ELF-1 (cell line): ENCODE measurements at places on chromosomes 11 and 22.

- no peak for DNase-seq
These were observed 84.4 kb downstream of the PRR5L start for GRCh38 chr11:36380296-36381014.

DNA sequence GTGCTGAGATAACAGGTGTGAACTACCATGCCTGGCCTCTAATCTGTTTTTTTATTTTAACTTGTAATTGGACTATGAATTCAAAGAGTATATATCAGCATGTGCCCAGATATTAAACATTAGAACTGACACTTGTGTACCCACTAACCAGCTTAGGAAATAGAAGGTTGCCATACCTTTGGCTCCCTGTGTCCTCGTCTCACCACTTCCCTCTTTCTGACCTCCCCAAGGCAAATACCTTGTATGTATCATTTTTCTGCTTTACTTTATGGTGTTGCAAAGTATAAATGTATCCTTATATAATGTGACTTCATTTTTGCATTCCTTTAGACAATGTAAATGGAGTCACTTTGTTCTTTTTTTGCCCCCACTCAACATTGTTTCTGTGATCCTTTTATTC lies 9.1 kb downstream of the PPP6R3 start:
- no peak for DNase-seq

- no peak for DNase-seq
These were observed 31.5 kb downstream of the FAM168A start for GRCh38 chr11:73566422-73566821.

- no peak for DNase-seq
These were observed 81.9 kb upstream of the RCN1 start for GRCh38 chr11:32008880-32009551.

DNA sequence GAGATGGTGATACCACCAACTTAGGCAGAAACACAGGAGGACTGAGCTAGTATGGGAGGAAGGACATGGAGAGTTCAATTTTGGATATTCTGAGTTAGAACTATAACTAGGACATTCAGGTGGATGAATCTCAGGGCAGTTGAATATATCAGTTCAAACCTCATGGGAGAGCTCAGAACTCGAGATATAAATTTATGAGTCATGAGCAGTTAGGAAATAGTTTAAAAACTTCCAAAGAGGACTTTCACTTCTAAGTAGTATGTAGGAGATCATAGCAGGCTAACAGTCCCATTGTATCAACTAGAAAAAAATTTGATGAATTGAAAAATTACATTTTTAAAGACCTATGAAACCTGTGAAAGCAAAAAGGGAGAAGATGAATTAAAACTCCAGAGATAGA lies 436.2 kb upstream of the LARGE1 start:
- no peak for DNase-seq

GRCh38 chr11:36328966-36329673 lies 33.0 kb downstream of the PRR5L start:
- DNase-seq, result no peak

DNA sequence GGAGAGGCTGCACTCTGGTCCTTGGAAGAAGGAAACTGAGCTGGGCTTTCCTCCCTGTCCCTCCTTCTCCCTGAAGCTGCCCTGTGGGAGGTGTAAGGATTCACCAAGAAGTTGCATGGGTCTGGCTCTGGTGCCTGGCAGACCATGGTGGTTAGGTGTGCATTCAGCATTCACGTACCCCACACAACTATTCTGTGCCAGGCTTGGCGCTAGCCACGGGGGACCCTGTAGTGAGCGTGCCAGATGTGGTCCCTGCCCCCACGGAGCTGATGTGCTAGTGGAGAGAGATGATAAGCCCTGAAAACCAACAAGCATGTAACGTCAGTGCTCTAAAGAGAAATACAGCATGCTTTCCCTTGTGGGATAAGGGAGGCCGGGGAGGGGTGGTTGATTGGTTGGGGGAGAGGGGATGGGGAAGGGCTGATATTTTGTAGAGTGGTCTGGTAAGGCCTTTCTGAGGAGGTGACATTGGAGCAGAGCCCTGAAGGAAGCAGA lies 48.9 kb downstream of the CD82 start:
- DNase-seq, result no peak

GRCh38 chr11:73387594-73388264 lies 11.5 kb downstream of the RELT start:
- DNase-seq, result peak; percentile 44

- no peak for DNase-seq
These were observed 33.0 kb upstream of the C11orf87 start for GRCh38 chr11:109388982-109389381.

DNA sequence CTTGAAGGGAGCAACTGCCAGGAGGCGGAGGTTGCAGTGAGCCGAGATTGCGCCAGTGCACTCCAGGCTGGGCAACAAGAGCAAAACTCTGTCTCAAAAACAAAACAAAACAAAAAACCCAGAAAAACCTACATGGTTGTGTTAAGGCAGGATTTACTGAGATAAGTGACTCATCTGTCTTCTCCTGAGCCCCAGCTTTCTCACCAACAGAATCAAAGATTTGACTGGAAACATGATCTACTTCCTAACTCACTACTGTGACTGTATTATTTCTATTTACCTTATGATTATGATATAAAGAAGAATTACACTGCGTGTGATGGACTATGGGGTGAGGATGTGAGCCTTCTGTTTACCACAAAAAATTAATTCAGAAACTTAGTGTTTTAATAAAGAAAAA lies 21.8 kb downstream of the FAM118B start:
- DNase-seq, result no peak

- DNase-seq, result no peak
These were observed 22.6 kb downstream of the DAGLA start for GRCh38 chr11:61702701-61703312.

GRCh38 chr22:33796494-33796893 lies 123.8 kb downstream of the LARGE1 start:
- peak; percentile 18 for DNase-seq

DNA sequence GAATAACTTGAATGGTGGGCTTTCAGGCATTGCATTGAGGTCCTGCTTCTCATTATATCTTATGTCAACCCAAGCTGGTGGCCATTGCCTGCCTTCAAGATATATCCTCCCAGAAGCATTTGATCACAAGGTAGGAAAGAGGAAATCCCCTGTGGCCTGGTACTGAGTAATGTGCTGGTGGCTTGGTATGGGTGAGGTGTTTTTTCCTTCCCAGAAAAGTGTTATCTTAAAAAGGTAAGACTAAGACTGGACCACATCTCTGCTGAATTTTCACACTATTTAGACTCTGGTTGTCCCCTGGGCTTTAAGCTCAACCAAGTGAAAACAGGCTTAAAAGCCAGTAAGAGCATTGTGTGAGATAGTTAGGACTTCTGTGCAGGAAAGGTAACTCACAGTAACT lies 3.7 kb downstream of the INSC start:
- DNase-seq, result no peak

DNA sequence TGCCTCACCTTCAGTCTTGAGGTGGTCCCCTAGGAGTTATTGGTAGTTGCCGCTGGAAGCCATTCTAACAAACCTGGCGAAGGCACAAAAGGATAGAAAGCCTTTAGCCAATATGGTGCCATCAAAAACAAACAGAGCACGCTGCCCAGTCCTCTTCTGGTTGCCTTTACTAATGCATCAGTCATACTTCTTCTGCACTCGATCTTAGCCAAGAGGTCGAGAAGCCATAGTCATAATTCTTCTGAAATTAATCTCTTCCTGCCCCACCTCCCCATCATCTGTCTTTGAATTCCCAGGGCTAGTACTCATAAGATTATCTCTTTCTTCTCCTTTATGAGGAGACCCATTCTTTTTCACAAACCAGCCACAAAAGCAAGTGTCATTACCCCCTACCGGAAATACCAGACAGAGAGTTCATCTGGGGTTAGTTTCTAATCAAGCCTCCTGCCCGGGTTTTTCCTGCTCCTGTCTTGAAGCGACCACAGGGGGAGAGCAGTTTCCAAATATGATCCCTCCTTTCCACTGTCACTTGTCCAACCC lies 21.4 kb upstream of the EHF start:
- no peak for DNase-seq

DNA sequence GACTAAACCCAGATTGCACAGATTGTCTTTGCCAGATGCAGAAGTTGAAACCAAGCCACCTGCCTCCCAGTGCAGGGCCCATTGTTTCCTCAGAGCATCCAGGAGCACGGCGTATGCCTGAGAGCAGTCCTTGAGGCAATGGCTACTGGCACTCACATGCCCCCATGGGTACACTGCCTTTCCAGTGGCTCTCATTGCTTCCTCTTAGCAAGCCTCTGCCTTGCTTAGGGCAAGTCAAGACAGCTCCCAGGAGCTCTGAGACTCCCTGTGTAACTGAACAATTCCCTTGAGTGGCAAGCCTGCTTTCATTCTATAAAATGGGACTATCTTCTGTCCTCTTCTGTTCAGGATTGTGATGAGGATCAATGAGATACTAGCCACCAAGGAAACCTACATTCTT lies 4.1 kb downstream of the SYTL2 start:
- DNase-seq, result no peak

GRCh38 chr11:72818971-72819370 lies 4.8 kb downstream of the ATG16L2 start:
- no peak for DNase-seq

DNA sequence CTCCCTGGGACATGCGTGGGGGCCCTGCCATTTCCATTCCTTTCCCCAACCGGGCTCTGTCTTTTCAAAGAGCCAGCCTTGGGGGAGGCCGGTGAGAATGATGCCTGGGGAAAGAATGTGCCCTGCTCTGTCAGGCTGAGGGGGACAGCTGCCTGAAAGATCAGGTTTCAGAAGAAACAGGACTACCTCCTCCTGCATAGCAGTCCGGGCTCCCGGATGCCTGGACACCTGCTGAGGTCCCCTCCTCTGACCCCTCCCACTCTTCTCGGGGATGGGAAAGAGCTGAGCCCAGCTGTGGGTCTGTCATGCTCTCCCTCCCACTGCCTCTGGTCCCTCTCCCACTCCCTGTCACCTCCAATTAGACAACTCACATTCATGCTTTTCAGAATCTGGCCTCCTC lies 41.8 kb upstream of the CDON start:
- peak; percentile 94 for DNase-seq

DNA sequence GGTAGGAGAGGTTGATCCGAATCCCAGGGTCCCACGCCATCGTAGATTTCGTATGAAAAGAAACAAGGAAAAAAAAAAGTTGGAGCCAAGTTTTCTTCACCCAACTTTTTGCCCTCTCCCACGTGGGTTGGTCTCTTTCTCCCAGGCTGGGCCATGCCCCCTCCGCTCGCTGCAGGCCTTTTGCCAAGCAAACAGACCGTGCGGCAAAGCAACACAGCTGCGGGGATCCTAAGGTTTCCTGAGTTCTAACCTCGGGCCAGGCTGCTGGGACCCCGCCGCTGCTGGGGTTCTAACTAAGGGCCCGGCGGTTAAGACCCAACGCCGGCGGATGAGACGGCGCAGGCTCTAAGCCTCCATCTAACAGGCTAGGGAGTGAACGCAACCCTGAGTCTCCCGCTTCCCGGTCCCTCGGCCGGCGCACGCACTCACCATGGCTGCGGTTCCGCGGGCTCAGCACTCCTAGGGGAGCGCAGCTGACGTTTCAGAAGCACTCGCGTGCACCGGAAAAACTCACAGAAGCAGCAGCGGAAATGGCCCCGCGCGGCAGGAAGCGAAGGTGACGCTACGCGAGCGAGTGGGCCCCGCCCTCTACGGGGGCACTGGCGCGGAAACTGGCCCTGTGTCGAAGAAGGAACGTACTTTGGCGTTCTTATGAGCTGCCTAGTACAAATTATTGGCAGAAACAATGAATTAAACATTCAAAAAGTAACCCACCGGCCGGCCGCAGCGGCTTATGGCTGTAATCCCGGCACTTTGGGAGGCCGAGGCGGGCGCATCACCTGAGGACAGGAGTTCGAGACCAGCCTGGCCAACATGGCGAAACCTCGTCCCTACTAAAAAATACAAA lies at the start of gene SNU13:
TSS of gene SNU13 (minus strand) at position 503 of the 847 bp plus-strand sequence. CDS start at position 432, 71 bp downstream.
- peak; percentile 88 for DNase-seq

- DNase-seq, result peak; percentile 83
These were observed 596 bp upstream of the TNRC6B start for GRCh38 chr22:40176921-40177737.

DNA sequence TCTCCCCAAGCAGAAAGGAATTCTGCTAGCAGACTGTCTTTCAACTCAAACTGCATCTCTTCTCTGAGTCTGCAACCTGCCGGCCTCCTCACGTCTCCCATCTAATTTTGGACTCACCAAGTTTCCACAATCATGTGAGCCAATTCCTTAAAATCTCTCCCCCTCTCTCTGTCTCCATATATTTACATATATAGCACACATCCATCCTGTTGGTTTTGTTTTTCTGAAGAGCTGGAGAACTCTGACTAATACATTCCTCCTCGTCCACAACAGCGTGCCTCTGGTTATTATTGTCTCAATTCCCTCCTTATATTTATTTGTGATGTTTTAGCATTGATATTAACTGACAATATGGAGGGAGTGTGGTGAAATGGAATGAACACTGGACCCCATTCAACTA lies 29.6 kb upstream of the FJX1 start:
- DNase-seq, result no peak

- DNase-seq, result no peak
These were observed 235.9 kb upstream of the ARHGAP20 start for GRCh38 chr11:110948112-110948511.

- DNase-seq, result no peak
These were observed 18.9 kb downstream of the GDPD5 start for GRCh38 chr11:75506827-75507226.

- no peak for DNase-seq
These were observed 4.6 kb upstream of the BCL2L13 start for GRCh38 chr22:17633998-17634323.

DNA sequence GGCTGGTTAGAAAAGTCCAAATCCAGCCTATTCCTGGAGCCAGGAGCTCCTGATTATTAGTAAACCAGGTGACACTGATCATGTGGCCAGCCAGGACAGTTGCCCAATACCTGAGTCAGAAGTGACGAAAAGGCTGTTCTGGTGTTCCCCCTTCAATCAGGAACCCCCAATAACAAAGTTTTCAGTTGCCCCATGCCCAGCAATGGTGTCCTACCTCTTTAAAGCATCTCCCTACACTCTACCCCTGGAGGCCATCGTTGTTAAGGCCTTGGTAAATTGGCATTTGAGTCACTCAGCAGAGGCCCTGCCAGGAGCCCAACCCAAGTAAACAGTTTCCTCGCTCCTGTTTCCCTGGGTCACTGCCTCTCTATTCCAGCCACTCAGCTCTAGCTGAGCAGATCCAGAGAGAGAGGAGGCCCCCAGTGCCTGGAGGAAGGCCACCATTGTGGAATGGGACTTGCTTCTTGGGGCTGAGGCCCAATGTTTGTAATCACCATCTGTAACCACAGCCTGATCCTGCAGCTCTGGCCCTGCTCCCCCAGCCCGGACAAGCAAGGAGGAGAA lies 25.0 kb downstream of the ARHGAP1 start:
- peak; percentile 63 for DNase-seq

DNA sequence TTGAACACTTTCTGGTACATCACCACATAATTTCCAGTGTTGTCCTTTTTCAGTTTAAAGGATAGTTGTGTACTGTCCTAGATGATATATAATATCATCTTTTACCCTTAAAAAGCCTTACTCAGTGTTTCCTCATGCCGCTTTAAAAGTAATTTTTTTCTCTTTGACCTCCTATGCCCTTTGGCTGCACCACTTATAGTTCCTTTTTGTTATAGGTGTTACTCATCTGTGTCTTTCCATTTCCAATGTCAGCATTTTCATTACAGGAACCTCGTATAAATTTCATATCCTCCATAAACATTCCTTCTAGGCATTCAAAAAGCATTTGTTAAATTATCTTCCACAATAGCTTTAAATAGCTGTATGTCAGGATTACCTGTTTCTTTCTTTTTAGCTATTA lies 40.8 kb downstream of the USP47 start:
- no peak for DNase-seq
